Stimulated activated effector memory CD8-positive, alpha-beta T cell treated with anti-CD3 and anti-CD28 coated beads, Interleukin-12 subunit alpha, Interleukin-12 subunit beta, amount 100 ng/mL, for 72 hours (primary cell): ENCODE measurements at places on chromosomes 3 and 15.

DNA sequence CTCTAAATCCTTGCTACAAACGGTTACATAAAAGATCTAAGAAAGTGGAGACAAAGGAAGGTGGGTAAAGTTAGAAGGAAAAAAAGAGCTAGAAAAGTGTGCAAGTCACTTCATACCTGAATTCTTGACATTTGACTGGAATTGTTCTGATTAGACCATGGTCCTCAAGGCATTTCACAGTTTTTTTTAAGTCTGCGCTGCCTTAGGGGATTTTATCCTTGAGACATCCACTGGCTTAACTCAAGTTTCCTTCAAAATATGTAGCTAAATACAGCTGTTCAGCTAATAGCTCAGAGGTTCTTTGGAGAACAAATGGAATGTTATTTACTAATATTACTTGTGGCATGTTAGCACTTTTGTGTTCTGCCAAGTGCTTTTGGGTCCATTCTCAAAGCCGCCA lies 236.9 kb downstream of the TP63 start:
- no peak for DNase-seq

DNA sequence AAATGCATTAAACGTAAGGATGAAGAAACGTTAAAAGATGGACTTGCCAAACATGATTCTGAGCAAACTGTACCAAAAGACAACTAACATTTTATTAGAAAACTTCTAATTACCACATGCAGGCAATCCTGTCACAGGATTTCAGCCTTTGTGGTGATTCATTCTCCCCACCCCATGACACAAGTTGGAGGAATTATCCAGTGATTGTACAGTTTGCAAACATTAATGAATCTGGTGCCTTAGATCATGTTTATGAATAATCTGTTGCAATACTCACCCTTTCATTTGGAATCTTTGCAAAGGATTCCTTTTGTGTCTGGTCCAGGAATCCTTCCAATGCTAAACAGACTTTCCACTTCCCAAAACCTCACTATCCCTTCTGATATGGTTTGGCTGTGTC lies 23.3 kb upstream of the ERC2 start:
- no peak for DNase-seq

DNA sequence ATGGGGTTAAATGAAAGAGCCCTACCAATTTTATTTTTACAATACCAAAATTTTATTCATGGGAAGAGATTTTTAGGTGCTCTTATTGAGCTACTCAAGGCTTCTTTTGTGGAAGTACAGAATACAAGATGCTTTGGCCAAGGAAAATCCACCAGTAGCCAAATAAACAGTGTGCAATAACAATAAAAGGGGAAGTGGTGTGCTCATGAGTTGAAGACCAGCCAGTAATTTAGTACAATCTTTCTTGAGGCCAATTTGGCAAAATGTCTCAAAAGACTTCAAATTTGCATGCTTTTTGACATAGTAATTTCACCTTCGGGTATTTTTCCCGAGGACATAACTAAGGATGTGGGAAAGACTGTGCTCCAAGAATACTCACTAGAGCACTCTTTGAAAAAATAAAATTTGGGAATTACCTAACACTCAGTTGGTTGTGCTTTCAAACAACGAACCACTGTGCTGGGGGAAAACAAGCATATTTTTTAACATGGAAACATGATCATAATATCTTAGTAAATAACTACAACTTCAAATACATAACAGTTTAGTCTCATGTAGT lies 294.0 kb downstream of the DIPK2A start:
- DNase-seq: no peak

DNA sequence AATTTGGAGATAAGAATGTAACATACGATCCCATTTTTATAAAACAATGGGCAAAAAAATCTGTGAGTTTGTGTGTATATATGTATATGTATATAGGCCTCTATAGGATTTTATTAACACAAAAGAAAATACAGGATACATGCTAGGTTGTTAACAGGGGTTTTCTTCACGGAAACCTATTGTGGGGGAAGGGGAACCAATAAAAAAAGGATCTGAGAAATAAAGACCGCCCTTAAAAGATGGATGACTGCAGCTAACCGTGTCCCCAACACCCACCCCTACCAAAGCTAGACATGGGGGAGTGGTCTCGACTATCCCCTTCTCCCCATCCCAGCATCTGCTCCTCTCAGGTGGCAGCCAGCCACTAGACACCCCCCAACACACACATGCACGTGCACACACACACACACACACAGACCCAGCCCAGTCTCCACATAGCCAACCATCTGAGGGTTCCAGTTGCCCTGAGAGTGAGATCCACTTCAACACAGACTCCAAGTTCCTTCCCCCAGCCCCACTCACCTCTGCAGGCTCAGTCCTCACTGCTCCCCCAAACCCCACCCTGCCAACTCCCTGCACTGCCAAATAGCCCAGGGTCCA lies 132.9 kb downstream of the TPRA1 start:
- no peak for DNase-seq

GRCh38 chr3:155339052-155339451 lies 45.6 kb upstream of the STRIT1 start:
- DNase-seq: no peak

DNA sequence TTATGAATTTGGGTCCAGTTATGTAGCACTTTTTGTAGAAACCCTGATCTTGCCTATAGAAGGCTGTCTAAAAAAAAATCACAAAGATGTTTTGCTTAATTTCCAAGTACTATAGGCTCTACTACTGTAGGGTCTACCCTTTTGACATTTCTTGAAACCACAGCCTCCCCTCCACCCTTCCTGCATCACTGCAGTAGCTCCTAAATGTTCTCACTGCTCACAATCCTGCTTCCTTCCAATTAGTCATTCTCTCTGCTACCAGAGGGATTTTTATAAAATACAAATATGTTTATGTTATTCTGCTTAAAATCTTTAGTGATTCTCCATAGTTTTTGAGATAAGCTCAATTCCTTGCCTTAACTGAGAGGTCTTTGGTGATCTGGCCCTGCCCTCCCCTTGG lies 114.0 kb downstream of the CYP19A1 start:
- no peak for DNase-seq

DNA sequence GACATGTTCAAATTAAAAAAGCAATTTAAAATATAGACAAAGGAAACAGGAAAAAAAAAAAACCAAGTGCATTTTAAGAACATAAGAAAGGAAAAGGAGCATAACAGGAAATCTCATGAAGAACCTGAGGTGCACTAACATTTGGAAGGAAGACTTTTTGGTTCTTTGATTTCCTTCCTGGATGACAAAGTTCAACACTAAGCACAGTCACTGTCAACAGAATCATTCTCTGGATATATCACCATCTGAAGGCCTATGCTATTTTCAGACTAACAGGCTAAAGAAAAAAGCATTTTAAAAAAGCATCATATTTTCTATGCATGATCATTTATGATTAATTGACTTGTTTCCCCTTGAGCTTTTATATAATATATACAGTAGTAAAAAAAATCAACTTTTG lies 349.6 kb downstream of the PLCL2 start:
- no peak for DNase-seq

DNA sequence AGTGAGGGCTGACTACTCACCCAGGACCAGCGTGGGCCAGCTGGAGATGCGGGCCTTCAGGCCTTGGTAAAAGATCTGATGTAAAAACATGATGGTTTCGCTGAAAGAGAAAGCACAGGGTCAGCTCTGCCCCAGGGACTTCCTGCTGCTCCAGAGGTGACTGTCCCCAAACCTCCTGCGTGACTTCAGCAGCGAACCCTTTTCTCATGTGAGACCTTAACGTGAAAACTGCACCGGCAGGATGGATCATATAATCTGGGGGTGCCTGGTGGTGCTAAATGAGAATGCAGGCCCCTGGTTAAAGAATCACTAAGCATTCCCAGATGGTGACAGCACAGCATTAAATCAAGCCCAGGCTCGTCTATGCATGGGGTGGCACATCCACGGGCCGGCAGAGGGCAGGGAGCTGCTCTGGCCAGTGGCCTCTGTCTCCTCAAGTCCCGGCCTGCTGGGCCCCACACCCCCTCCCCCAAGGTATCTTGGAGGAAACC lies 55.4 kb downstream of the RASGRF1 start:
- DNase-seq: no peak

DNA sequence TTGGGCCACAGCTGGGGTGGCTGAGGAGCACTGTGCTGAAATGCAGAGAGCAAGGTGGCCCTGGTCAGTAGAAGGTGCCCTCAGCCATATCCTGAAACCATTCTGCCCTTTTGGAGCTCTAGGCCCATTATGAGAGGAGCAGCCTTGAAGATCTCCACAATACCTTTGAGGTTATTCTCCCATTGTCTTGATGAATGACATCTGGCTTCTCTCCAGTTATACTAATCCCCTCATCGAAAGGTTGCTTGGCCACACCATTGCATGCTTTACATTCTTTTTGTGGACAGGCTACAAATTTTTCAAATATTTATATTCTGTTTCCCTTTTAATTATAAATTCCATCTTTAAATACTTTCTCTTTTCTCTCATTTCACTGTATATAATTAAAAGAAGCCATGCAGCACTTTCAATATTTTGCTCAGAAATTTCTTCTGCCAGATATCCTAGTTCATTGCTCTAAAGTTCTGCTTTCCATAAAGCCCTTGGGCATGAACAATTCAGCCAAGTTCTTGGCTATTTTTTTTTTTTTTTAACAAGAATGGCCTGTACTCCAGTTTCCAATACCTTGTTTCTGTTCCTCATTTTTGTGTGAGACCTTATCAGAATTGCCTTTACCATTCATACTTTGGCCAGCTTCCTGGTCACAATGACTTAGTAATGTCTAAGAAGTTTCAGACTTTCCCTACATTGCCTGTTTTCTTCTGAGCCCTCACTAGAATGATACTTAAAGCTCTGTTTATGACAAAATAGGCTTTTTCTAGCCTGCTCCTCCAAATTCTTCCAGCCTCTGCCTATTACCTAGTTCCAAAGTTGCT lies 138.9 kb upstream of the SGO1 start:
- DNase-seq: no peak

DNA sequence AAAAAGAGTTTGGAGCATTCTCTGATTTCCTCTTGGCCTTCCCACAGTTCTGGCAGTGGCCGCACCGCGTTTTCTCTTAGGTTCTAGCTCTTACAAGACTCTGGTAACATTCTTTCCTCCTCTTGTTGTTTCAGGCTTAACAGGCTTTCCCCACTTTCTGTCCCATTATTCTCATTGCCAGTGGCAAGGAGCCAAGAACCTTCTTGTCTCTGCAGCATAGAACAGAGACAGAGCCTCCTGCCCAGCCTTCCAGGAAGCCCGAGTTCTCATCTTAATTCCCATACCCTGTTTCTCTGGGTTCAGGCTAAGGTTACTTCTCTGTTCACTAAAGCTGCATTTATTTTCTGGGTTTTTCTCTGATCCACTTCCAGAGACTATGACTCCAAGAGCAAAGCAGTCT lies 61.1 kb downstream of the DUT start:
- DNase-seq: no peak

DNA sequence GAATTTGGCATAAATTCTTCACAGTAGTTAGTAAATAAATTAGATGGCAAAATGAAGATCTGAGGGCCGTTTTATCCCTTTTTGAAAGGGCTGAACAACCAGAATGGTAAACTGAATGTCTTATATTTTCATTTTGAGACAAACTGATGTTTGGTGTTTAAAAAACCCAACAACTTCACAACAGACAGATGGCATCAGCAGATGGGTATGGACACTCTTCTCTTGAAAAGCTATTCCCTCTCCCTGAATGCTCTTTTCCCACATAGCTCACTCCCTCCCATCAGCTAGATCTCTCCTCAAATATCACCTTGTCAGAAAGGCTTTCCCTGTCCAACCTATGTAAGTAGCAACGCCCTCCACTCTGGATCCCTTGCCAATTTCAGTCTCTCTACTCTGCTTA lies 33.3 kb downstream of the EMC4 start:
- DNase-seq: no peak

GRCh38 chr3:20914310-20914709 lies 728.3 kb upstream of the SGO1 start:
- no peak for DNase-seq
